ENCODE measurements at places on chromosomes 16 and 17.

DNA sequence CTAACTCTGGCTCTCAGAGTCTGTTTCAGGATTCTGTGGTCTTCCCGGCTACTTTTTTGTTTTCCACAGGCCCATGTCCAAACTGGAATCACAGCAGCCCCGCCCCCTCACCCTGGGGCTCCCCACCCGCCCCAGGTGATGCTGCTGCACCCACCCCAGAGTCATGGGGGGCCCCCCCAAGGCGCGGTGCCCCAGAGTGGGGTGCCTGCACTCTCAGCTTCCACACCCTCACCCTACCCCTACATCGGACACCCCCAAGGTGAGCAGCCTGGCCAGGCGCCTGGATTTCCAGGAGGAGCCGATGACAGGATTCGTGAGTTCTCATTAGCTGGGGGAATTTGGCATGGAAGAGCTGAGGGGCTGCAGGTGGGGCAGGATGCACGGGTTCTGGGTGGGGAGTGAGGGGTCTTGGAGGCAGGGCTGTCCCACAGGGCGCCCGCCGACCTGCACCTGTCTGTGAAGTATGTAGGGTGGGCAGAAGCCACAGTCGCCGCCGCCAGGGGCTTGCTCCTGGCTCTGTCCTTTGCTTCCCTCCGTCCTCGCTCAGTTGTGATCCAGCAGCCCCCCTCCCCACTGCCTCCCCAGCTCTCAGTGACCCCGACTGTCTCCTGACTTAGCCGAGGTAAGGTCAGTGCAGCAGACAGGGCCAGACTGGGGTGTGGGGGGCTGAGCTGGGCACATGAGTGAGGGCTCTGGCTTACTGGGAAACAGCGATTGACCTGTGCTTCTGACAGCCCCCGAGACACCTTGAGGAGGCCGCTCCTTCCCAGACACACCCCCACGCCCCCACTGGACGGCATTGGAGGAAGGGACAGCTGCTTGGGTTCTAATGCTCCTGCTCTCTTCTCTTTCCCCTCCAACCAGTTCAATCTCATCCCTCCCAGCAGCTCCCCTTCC, 10.0 kb downstream of the TUFM start:
- no peak for DNase-seq

GRCh38 chr17:11871773-11872172, 125.5 kb downstream of the ZNF18 start:
- no peak for DNase-seq

GRCh38 chr16:81646561-81646960, 132.5 kb upstream of the PLCG2 start:
- DNase-seq, result no peak

- DNase-seq, result no peak
These were observed 25.9 kb downstream of the AP2B1 start for GRCh38 chr17:35612924-35613521.

DNA sequence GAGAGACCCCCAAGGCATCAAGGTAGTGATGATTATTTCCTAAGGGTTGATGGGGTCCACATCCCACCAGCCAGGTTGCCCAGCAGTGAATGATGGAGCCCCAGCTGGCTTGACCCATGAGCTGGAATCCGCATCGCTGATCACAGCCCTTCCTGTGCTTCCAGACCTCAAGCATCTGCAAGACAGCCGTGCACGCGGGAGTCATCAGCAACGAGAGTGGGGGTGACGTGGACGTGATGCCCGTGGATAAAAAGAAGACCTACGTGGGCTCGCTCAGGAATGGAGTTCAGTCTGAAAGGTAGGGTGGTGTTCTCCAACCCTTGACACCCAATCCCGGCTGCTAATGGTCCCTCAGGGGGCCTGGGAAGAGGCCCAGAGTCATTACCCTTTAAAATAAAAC, 69.3 kb downstream of the CRISPLD2 start:
- no peak for DNase-seq

GRCh38 chr17:30278032-30278431, 13.7 kb downstream of the BLMH start:
- DNase-seq, result no peak

- no peak for DNase-seq
These were observed 13.9 kb downstream of the EIF4A3 start for GRCh38 chr17:80132906-80133625.

DNA sequence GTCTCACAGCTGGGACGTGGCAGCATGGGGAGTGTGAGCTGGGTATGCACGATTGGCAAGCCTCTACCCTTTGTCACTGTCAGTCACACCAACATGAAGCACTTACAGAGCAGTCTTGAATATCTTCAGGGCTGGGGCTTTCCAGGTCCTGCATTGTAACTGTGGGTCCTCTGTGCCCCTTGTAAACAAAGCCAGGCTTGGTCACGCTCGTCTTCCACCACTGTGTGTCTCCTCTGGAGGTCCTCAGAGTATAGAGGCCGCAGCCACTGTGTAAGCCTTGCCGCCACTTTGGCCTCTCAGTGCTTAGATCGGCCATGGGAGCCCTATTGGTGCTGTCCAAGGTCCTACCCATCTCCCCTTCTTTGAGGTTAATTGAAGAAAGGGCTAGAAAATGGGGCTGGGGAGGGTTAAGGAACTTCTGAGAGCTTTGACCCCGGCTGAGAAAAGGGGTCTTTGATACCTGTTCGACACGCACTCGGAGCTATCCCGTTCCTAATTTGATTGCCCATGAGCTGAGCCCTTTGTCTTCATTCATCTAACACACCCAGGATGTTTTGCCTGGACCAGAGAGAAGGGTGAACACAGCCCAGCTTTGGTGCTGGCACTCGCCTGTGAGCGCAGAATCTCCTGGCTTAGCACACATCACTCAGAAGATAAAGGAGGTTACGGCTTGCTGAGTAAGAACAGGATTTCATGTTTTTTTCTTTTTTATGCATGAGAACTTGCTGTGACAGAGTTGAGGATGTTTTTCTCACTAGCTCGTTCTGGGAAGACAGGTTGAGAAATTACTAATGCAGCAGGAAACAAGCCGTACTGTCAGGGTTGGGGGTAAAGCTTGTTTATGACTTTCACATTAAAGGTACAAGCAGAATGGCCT, 267.9 kb downstream of the CPPED1 start:
- no peak for DNase-seq

GRCh38 chr16:17921357-17921978, 415.1 kb downstream of the NPIPA8 start:
- DNase-seq, result no peak

DNA sequence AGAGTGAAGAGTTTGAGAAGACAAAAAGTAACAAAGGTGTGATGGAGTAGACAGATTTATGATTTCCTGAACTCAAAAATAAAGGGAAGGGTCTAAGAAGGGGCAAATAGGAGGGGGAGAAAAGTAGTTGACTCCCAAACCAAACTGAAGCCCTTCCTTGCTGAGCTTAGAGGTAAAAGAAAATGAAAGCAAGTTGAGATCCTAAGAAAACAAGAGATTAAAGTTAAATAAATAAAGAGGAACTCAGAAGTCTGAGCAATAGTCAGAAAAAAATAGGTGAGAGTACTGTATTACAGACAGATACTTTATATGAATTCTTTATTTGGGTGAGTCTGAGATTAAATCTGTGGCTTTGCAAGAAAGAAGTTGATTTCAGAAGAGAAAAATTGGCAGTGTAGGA, 3.3 kb upstream of the PSMD12 start:
- no peak for DNase-seq

DNA sequence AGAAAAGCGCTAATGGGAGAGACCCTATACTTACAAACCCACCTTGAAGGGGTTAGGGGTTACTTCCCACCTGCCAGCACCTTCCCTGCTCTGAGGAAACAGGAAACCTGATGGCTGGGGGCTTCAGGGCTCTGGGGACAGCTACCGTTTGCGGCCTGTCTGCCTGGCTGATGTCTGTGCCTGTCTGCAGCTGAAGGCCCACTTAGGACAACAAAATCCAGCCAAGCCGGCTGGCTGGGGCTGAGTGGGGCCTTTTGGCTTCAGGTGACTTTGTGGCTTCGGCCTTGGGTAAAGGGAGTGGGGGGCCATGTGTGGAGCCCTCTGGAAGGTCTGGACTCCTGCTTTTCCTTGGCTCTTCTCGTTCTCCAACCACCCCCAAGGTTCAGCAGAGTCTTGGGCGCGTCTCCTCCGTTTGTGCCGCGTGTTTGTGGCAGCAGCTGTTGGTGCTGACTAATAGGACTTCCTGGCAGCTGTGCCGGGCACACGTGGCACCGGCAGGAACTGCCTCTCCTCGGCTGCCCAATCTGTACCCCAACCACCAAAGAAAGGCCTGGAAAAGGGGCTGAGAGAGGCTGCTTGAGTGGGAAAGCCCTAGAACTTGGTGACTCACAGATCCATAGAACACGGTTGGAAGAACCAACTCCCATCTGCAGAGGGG, 186.7 kb downstream of the MSI2 start:
- DNase-seq, result peak; percentile 41

DNA sequence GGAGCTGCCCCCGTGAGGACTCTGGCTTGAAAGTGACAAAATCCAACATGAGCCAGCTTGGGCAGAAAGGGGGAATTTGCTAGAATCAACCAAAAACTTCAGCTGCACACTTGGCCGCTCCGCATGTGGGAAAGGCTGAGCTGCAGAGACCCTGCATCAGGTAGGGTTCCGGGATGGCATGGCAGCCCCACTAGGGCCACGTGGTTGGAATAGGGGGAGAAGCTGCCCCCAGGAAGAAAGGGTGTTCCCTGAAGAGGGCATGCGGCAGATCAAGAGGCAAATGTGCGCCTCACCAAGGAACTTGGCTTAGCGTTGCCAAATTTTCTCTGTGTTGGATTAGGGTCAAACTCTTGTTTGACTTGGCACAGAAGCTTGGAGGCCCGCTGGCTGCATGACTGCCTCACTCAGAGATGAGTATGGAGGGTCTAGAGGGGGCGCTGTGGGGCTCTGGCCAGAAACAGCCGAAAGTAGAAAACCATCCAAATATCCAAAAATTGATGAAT, 29.2 kb upstream of the WFIKKN2 start:
- no peak for DNase-seq

- no peak for DNase-seq
These were observed 39.3 kb downstream of the SALL1 start for GRCh38 chr16:51111759-51112158.

- no peak for DNase-seq
These were observed 84.8 kb upstream of the TNRC6C start for GRCh38 chr17:77873500-77874302.

GRCh38 chr16:66224626-66225025, 141.9 kb upstream of the CDH5 start:
- no peak for DNase-seq

DNA sequence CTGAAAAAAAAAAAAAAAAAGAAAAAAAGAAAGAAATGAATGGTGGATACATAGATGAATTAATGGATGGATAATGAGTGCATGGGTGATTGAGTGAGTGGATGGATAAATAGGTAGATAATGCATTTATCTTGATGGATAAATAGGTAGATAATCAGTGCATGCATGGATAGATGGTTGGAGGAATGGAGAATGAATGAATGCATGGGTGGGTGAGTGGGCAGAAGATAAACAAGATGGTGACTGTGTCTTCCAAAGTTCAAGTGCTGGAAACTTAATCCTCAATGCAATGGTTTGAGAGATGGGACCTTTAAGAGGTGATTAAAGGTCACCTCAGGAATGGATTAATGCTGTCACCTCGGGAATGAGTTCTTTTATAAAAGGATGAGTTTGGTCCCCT, 6.8 kb upstream of the RNF112 start:
- DNase-seq, result no peak

- DNase-seq, result no peak
These were observed 29.4 kb upstream of the MTSS2 start for GRCh38 chr16:70715055-70715858.

DNA sequence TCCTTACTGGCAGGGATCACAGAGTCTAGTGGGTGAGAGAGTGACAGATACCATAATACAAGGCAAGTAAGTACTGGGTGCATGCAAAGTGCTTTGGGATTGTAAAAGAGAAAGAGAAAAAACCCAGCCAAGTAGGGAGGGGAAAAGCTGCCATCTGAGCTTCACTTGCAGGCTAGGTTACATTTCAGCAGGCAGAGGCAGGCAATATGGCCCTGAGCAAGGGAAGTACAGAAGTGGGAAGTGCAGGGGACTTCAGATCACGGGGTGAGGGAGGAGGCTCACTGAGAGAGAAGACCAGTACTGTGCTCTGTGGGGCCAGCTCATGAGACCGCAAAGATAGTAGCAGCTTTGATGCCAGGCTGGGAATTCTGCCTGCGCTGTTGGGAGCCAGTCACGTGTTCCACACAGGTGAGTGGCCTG, 230.6 kb downstream of the MSI2 start:
- DNase-seq, result no peak

GRCh38 chr17:80785477-80786178, 206.0 kb upstream of the CHMP6 start:
- no peak for DNase-seq

GRCh38 chr17:14747603-14747950, 446.7 kb downstream of the HS3ST3B1 start:
- no peak for DNase-seq

DNA sequence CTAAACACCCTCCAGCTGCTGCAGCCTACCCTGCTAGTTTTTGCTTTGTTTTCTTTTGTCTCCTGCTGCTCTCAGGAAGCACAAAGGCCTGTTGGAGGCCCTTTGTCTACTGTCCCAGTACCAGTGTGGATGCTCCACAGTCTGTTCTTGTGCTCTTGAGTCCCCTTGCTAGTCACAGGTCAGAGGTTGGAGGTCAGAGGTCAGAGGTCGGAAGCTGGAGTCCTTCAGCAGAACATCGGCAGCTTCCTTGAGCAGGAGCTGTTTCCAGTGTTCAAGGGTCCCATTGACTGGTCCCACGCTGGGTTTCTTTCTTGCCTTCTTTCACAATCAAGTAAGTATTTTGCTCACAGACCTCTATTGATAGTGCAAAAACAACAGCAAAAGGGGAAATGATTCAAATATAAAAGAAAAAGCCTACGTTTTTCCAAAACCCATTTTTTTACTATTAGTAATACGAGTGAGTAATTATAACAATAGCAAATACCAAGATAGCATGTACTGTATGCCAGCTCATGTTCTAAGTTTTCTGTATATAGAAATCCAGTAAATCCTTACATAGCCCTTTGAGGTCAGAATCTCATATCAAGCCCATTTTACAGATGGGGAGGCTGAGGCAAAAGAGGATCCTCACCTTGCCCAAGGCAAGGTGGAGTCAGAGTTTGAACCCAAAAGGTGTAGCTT, 10.9 kb upstream of the IL34 start:
- DNase-seq, result no peak

DNA sequence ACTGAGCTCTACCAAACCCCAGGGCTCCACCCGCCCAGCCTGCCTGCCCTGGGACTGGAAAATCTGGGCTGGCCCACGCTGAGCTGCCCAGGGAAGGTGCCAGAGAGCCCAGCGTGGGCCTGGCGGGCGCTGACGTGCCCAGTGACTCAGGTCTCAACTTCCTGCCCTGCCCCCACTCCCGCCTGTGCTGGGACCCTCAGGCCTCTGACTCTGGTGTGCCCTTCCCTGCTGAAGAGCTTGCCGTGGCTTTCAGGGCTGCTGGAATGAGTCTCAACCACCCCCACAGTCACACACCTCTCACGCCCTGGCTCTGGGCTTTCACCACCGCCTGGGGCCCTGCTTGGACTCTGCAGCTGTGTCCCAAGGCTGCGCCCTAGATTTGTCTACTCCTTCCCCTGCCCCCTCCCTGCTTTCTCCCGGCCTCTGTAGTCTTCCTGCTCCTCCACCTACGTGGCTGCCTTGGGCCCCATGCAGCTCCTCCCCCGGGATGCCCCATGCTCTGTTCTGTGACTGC, 10.4 kb downstream of the LLGL1 start:
- DNase-seq, result no peak

All from activated naive CD4-positive, alpha-beta T cell (primary cell).